Activated T-cell treated with anti-CD3 and anti-CD28 coated beads, Interleukin-2, amount 50 U/mL, for 72 hours (primary cell): ENCODE measurements at places on chromosomes 4 and X.

GRCh38 chrX:120452131-120452530 lies 17.0 kb downstream of the LAMP2 start:
- no peak for DNase-seq

DNA sequence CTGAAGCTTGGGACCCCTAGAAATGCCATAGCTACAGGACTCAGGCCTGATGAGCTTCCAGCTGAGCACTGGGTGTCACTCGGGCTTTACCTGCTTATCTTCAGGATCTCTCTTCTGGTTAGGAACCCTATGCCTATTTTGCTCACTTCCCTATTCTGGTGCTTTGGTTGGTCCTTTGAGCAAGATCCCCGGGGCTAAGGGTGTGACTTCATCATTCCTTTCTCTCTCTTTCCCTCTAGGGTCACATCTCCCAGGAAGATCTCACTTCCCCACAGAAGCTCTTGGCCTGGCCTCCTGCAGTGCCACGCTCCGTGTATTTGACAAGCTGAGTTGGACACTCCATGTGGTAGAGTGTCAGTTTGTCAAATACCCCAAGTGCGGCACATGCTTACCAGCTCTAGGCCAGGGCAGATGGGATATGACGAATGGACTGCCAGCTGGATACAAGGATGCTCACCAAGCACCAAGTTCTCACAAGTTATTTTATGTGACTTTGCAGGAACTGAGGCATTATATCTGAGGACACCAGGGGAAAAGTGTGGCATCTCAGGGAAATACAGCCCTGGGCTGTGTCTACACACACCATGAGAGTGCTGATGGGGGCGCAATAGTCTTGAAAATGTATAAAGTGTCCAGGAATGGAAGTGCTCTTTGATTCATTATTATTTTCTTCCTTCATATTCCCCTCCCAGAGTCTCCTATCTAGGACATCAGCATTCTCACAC lies 21.1 kb downstream of the VSIG4 start:
- DNase-seq, result no peak

GRCh38 chr4:5930876-5931275 lies 38.0 kb upstream of the CRMP1 start:
- DNase-seq, result no peak

GRCh38 chr4:92733231-92733630 lies 429.5 kb downstream of the GRID2 start:
- no peak for DNase-seq

GRCh38 chr4:156971165-156971675 lies 379 bp downstream of the PDGFC start:
- DNase-seq, result no peak

GRCh38 chrX:155949098-155949497 lies 48.4 kb upstream of the IL9R start:
- DNase-seq, result no peak

GRCh38 chr4:75834772-75835154 lies 67.5 kb downstream of the PPEF2 start:
- no peak for DNase-seq
